NCI-H146 (cell line): ENCODE measurements at places on chromosomes 6 and 20.

- no peak for DNase-seq
Observed at GRCh38 chr20:32906200-32906599, 47.5 kb downstream of the EFCAB8 start.

DNA sequence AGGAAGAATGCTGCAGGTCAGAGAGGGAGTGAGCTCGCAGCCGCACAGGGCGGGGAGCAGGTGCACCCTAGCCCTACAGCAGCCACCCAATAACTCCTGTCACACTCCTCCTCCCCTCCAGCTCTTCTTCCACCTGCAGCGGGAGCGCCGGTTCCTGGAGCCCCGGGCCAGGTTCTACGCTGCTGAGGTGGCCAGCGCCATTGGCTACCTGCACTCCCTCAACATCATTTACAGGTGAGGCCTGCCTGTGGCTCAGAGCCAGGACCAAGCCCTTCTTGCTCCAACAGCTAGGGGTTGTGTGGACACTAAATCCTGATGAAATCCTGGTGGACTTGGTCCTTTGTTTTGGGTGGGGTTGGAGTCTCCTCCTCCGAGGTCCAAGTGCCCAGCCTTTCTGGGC, 11.7 kb downstream of the SGK2 start:
- no peak for DNase-seq

DNA sequence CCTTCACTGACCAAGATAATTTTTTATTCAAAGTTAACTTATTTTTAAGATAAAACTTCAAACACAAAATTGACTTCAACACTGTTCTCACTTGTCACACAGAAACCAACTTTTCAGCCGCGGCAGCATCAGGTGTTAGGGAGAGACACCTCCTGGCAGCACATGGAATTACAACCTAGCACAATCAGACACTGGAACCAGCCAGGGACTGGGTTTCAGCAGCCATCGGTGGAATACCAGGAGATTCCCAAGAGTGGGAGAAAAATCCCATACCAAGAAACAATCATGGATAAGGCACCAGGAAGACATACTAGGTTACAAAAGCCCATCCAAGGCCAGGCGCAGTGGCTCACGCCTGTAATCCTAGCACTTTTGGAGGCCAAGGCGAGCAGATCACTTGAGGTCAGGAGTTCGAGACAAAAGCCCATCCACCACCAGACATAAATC, 70.0 kb downstream of the SNX5 start:
- DNase-seq, result peak; percentile 46

GRCh38 chr20:9467995-9468394, 46.4 kb upstream of the LAMP5 start:
- DNase-seq, result peak; percentile 30

- DNase-seq, result no peak
Observed at GRCh38 chr6:16480763-16481560, 242.6 kb downstream of the GMPR start.

DNA sequence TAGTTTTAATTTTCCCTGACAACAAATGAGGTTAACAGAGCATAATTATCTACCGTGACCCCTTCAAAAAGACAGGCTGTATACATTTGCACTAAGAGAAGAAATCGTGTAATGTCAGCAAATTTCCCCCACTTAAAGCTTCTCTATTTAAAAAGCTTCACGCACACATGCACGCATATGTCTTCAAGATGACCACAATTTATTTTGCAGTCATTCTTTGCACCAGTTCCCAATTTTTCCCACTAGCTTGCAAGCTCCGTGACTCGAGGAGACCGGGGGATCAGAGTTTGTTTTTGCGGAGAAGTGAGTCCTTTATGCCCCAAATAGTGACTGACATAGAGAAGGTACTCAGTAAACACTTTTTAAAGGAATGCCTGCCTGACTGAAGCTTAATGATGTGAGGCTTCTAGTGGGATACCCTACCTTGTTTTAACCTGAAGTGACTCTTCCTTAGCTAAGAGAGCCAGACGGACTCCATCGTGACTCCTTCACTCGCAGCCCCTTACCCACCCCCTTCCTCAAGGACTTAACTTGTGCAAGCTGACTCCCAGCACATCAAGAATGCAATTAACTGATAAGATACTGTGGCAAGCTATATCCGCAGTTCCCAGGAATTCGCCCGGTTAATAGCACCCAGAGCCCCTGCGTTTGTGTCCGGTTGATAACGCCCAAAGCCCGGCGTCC, 9.3 kb upstream of the NQO2 start:
- peak; percentile 37 for DNase-seq

DNA sequence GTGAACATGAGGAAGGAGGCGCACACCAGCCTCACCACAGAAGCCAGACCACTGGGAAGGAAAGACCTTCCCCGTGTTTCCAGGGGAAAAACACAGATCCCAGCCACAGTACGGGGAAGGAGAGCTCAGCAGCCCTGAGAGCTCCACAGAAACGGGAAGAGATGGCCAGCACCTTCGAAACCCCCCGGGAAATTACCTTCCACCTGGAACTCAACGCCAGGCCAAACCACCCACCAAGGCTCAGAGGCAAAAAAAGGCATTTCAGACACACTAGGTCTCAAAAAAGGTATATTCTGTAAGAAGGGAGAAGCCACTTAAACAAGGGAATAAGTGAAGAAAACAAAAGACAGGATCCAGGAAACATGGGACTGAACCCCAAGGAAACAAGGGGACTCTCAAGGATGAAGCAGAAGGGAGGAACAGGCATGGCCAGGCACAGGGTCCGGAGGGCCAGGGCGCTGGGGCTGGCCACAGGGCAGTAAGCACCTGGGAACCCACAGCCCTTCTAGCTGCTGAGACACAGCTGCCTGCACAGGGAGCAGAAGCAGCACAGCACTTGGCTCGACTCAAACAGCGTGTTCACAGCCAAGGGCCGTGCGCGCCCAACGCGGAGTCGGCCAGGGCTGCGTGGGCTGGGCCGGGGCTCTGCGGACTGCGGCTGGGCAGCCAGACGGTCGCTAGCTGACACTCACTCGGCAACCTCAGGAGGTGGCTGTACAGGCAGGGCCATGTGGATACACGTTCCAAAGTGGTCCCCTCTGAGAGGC, 44.6 kb downstream of the TAF4 start:
- no peak for DNase-seq

DNA sequence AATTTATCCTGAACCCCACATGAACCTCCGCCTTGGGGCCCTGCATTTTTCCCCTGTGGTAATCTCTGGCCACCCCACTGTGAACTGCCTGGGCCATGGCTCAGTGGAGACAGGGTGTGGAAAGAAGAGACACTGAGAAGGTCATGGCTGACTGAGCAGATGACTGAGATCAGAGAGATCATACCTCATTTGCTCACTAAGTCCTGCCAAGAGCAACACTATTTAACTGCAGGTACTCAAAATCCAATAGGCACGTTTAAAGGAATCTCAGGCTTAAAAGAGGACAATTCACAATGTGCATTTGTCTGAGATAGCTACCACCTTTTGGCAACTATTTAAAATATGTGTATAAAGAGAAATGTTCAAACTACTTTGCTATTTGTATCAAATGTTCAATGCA, 305.0 kb downstream of the GMDS start:
- DNase-seq, result no peak

- DNase-seq, result no peak
Observed at GRCh38 chr20:36956016-36956415, 4.5 kb upstream of the SAMHD1 start.

GRCh38 chr6:14664112-14664601, 546.6 kb downstream of the CD83 start:
- DNase-seq, result peak; percentile 75
